Suppressor macrophage treated with lipopolysaccharide for 1 hour (primary cell): ENCODE measurements at places on chromosomes 13 and 19.

DNA sequence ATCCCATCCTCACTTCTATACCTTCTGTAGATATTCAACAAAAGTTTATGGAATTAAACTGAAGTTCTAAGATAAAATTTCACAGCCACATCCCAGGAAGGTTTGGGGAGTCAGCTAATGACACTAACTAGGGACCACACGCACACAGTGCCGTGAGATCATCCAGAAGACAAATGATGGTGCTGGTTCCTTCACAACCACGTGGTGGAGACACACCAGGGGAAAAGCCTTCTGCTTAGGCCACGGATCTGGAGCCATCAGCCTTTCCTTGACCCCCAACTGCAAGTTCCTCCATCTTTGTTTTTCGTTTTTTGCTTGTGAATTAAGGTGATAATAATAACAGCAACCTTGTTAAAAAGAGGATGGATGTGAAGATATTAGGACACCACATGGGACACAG lies 241.6 kb upstream of the MAB21L1 start:
- DNase-seq = no peak

- peak; percentile 21 for DNase-seq
Observed at GRCh38 chr13:23794267-23795161, 94.7 kb downstream of the MIPEP start.

DNA sequence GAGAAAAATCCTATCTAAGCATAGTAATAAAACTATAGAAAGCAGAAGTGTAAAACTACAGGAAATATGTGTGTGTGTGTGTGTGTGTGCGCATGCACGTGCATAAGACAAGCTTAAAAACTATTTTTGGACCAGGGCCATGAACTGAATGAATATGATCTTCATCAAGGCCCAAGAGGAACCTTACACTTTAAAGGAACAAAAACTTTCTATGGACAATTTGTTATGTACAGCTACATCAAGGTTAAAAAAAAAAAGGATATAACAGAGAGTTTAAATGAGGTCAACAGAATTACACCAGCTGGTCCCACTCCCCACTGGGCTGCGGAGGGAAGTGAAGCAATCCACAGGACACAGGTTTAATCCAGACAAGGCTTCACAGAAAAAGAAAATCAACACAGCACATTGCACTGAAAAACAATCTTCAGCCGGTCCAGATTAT lies 151.1 kb downstream of the LHFPL6 start:
- DNase-seq = peak; percentile 79

- DNase-seq = no peak
Observed at GRCh38 chr19:15820646-15821045, 5.2 kb upstream of the OR10H1 start.

DNA sequence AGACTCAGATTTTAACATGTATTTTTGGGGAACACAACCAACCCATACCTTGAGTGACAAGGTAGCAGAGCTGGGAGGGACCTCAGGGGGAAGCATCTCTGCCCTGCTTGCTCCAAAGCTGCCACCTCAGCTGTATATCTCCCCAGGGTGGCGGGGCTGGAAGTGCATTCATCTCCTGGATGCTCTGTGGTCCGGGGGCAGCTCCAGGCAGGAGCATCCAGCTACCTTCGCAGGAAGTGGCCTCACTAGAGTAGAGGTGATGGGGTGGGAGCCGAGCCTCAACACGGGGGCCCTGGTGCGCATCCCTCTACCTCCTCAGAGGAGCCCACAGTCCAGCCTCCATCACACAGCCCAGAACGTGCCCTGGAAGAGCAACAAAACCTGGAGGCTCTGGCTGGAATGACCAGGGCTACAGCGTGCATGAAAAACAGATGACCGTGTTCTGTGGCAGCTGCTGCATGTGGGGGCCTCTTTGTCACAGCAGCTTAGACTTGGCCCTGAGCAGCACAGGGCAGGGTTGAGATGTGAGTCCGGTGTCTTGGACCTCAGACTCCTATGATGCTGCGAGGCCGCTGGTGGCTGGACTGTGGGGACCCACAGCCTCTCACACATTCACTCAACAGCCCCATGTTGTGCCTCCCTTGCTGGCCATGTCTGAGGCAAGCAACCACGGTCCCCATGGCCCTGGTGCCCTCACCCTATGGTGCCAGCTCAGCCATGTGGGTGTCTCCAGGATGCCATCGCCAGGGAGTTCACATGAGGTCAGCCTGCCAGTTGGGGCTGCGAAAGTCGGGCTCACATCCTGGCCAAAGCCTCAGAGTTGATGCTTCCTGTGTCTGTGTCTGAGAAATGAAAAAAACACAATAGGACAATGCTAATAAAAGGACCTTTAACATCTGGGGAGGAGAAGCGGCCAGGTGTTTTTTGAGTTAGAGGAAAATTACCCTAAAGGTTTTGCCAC lies 17.1 kb upstream of the GAS6 start:
- DNase-seq = no peak

GRCh38 chr19:7916103-7916954 lies 1.7 kb downstream of the TGFBR3L start:
- DNase-seq = peak; percentile 84

- no peak for DNase-seq
Observed at GRCh38 chr13:91630946-91631345, 232.5 kb downstream of the GPC5 start.

- no peak for DNase-seq
Observed at GRCh38 chr13:47220453-47221140, 323.7 kb upstream of the HTR2A start.

- no peak for DNase-seq
Observed at GRCh38 chr19:30752876-30753275, 380.7 kb downstream of the ZNF536 start.

- peak; percentile 98 for DNase-seq
Observed at GRCh38 chr13:19633479-19634255, at the start of gene MPHOSPH8. TSS of gene MPHOSPH8 (plus strand) at chr13:19633659. CDS start at chr13:19633749, 90 bp downstream.

- DNase-seq = no peak
Observed at GRCh38 chr19:51687791-51688670, 5.1 kb upstream of the SPACA6 start.

DNA sequence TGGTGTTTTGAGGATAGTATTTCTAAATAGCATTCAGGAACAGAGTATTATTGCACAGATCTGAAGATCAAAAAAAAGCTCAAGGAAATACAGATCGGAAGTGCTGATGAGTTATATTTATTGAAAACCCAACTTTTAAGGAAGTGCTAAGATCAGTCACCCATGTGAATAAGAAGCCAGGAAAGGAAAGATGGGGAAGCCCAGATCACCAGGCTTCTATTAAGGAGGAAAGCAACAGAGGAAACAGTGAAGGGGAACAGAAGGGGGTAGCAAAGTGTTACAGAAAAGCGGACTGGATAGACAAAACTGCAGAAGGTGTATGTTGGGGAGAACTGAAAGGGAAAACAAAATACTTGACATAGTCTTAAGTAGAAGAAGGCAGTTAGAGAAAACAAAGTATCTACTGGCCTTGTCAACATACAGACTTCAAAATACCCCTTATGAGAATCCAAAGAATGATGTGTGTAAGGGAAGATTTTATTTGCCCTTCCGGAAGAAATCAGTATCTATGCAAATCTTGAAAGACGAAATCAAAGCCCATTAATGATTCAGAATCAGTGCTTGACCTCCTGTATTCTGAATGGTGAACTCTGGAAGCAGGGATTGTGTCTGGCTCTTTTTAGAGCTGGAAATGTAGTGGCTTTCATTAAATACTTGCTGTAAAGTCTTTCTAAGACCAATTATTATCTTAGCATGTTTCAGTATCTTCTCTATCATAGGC lies 12.1 kb downstream of the UFM1 start:
- DNase-seq = peak; percentile 64

- DNase-seq = no peak
Observed at GRCh38 chr13:55000043-55000442, 1971.4 kb downstream of the OLFM4 start.

- no peak for DNase-seq
Observed at GRCh38 chr13:77176350-77176749, 149.4 kb upstream of the FBXL3 start.

DNA sequence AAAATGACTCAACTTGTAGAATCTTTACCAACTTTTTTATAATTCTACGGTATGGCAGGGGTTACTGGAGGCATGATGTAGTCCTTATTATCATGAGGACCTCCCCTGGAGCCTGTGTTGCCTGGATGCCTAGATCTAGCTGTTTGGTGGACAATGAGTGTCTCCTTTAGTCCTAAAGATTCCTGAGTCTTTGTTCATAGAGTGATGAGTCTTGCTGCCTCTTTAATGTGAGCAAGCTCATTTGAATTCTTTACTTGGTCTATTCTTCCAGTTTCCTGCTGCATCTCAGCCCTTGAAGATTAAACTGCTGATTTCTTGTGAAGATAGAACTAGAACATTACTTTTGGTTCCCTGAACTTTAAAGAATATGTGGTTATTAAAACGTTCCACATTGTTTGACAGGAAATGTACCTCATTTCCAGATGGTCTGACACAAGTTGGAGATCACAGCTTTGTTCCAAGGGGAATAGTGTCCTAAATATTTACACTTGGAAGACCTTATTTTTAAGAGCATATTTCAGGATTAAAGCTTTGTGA lies 51.9 kb downstream of the SLAIN1 start:
- DNase-seq = no peak

- no peak for DNase-seq
Observed at GRCh38 chr13:87536899-87537298, 134.3 kb upstream of the SLITRK5 start.

DNA sequence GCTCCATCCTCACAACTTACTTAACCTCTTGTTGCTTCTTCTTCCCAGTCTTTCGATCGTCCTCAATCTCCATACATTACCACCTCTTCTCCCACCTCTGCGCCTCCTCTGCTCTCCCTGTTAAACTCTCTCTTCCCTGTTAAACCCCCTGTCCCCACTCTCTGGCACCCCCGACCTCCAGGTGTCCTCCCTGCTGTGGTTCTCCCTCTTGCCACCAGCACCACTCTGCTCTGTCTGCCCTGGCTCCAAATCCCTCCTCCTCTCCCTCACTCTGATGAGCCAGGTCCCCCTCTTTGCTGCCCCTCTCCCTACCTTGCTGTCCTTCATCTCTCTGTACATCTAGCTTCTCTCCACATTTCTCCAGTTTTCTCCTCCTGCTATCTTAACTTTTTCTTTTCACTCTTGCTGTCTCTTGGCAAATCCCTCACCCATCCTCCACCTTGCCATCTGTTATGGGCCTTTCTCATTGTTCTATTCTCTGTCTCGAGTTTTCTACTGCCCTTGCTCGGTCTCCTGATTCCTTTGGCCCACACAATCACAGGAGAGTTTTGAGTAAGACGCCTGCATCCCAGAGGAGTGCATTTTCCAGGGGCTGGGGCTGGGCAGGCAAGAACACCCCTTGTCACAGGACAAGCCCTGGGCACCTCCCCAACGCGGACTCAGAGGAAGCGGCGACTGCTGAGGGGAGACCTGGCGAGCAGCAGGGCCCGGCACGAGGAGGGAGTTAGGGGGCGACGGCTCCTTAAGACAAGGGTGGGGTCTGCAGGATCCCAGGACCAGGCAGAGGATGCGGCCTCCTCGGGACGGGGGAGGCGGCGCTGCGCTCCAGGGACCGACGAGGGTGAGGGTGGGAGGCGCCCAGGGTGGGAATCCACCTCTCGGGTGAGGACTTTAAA lies 21.4 kb upstream of the ERVV-1 start:
- no peak for DNase-seq

DNA sequence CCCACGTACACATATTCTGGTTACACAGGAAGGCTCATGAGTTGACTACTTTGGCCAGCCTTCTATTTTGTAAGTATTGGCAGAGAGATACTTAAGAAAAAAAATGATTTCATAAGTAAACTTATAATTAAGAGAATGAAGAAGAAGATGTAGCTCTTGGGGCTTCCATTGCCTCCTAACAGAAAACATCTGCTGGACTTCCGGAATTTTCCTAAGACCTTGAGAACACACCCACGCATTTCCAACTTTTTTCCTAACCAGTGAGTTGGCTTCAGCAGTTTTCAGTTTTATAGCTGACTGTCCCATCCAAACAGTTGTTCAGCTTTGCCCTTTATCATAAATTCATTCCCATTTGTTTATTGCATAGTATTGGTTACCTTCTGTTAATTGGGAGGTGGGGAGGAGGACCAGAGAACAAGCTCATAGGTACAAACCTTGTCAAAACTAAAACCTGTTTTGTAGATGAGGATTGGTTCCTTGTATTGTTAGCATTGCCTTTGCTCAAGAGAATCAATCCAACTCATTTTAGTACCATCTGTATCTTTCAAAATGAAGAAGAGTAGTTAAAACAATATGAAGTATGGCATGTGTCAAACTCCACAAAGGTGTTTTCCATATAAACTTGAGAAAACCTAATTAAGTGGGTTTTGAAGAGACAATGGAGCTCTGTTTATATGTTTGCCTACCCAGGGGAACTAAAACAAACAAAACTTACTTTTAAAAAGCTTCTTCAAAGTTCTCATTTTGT lies 93.9 kb downstream of the COL4A2 start:
- DNase-seq = no peak

GRCh38 chr13:110274687-110275086 lies 32.3 kb downstream of the COL4A1 start:
- no peak for DNase-seq

DNA sequence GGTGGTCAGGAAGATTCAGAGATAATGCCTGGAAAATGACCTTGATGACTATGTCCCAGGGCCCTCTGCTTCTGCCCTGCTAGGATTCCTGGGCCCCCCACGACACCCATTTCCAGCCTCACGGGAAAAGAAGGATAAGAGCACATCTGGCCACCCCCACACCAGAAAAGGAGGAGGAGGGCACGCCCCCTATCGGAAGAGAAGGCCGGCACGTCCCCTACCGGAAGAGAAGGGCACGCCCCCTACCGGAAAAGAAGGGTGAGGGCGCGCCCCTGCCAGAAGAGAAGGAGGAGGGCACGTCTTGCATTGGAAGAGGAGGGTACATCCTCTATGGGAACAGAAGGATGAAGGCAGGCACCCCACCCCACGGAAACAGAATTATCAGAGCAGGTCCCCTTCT lies 84.3 kb downstream of the IER2 start:
- peak; percentile 22 for DNase-seq

DNA sequence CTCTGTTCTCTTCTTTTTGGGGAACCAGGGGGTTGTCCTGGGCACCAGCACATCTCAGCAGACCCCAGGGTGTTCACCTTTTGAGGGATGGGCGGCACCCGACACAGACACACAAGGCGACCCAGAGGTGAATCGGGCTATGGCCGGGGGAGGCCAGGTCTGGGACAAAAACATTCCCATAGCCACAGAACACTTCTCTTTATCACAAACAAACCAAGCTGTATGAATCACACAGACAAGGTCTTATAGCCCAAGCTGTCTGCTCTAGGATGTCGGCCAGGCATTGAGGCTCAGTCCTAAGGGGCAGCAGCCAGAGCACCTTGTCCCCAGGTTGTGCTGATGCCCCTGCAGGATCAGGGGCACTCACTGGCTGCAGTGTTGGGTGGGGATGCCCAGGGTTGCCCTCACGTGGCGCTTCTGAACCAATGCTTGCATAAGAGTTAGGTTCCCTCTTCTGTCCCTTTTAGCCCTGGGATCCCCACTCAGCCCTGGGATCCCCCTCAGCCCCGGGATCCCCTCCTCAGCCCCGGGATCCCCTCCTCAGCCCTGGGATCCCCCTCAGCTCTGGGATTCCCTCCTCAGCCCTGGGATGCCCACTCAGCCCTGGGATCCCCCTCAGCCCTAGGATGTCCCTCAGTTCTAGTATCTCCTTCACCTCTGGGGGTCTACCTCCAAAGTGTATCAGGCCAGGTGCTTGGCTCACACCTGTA lies 26.9 kb downstream of the MAU2 start:
- peak; percentile 54 for DNase-seq

GRCh38 chr19:49807904-49808675 lies 5.0 kb downstream of the FUZ start:
- no peak for DNase-seq

GRCh38 chr19:5948752-5949564 lies 29.0 kb downstream of the RANBP3 start:
- no peak for DNase-seq
